Natural killer cell (primary cell): ENCODE measurements at places on chromosomes 12 and 14.

DNA sequence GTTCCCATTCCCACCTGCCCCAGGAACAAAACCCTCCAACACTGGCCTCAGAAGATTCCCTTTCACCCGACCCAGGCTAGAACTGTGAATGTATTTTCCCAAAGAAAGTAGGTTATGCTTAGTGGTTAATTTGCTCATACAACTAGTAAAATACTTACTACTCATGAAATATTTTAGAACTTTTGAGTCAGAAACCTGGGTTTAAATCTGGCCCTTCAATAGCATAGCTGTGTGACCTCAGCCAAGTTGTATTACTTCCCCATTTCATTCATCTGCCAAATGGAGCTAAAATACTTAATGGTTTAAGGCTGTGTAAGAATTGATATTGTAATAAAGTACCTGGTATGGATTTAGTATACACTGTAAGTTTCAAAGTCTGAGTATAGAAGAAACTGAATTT, 69.1 kb upstream of the DNM1L start:
- DNase-seq, result no peak

DNA sequence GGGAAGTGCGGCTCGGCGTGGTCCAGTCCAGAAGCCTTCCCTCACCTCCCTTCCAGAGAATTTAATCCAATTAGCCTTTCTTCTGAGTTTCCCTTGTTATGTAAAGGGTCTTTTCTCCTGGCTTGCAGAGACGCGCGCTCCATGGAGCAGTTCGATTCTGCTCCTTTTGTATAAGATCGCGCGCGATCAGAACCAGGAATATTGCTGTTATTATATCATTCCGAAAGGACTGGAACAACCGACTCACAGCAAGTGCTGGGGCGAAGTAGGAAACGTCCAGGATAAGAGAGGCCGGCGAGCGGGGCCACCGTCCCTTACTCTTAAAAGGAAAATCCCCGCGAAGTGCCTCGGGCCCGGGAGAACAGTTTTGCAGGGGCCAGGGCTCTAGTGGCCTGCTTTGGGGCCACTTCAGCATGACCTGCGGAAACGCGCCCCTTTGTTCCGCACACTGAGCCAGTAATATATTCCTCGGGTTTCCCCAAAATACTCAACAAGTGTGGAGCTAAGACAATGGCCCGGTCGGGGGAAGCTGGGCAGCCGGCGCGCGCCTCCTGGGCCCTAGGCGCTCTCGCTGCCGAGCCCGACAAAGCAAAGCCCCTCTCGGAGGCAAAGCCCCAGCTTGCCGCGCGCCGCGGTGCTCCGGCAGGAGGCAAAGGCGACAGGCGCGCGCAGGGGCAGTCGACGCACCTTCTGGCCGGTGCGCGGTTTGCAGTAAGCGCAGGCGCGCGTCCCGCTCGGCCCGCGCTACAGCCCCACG, 2.9 kb downstream of the RFX4 start:
- DNase-seq, result no peak

- DNase-seq, result no peak
Measured at GRCh38 chr12:75260316-75260715, 50.7 kb upstream of the KCNC2 start.

- no peak for DNase-seq
Measured at GRCh38 chr14:49464885-49465284, 121.3 kb downstream of the RPS29 start.

- DNase-seq, result no peak
Measured at GRCh38 chr14:74610866-74611649, 979 bp downstream of the LTBP2 start.

GRCh38 chr12:34363050-34363673, 340.9 kb downstream of the ALG10 start:
- no peak for DNase-seq

GRCh38 chr14:75554482-75554881, 23.9 kb upstream of the FLVCR2 start:
- DNase-seq, result no peak

DNA sequence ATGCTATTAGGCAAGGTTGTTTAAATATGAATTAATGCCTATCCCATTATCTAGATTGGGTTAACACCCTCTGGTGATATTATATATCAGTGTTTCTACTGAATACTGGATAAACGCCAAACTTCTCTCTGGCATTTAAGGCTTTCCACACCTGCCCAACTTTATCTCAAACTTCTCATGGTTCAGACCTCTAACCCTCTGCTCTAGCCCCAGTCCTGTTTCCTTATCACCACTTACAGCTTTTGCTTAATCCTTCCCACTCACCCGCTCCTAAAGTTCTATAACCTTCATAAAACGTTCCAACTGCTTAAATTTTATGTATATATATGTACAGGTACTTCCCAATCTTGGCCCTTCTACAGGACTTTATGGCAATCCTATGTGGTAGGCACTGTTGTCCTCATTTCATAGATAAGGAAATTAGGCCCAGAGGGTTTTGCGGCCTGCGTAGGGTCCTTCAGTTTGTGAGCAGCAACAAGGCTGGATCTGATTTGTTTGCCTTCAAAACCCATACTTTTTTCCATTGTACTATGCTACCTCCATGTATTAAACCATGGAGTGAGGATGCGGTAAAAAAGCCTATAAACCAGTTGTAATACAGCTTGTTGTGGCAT, 1.2 kb downstream of the LPCAT3 start:
- DNase-seq, result no peak
